ENCODE measurements at places on chromosomes 6 and 20.

- no peak for DNase-seq
Observed at GRCh38 chr20:46351357-46352058, 43.2 kb upstream of the CDH22 start.

GRCh38 chr20:22920898-22921297 lies 114.2 kb upstream of the SSTR4 start:
- DNase-seq: no peak

- no peak for DNase-seq
Observed at GRCh38 chr6:156683821-156684220, 93.4 kb upstream of the ARID1B start.

GRCh38 chr20:57656821-57657534 lies 36.8 kb upstream of the ZBP1 start:
- DNase-seq: no peak

DNA sequence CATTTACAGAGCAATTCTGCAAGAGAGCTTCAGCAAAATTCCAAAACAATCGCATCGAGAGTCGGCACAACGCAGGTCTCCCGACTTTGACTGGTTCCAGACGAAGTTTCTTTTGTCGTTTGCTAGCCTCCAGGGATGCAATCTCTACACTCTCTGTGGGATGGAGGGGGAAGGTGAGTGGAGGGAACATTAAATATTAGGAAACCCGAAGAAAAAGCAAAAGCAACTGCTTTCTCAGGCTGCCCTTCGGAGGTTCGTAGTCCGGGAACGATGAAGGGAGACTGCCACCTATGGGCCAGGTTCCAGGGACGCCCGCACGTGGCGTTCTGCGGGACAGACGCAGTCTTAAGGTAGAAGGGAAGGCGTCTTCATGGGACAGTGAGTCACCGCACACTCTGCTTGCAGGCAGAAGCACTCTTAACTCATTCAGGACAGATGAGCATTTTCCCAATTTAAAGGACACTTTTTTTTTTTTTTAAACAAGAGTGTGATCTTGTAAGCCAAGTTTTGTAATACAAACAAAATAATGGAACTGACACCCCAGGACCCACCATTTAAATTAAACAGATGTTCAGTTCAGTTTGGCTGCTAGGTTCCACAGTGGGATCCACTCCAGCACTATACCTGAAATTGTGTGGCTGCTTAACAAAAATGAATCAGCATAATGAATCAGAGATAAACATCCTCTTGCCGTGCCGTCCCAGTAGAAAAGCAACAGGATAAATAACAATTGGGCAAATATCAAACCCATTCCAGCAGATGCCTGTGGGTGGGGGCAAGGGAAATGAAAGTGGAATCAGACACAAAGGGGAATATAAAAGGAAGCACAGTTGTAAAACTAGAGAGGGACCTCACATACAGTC lies 65.8 kb upstream of the ARMC2 start:
- peak; percentile 73 for DNase-seq

- DNase-seq: no peak
Observed at GRCh38 chr6:149061930-149062329, 255.6 kb upstream of the TAB2 start.

DNA sequence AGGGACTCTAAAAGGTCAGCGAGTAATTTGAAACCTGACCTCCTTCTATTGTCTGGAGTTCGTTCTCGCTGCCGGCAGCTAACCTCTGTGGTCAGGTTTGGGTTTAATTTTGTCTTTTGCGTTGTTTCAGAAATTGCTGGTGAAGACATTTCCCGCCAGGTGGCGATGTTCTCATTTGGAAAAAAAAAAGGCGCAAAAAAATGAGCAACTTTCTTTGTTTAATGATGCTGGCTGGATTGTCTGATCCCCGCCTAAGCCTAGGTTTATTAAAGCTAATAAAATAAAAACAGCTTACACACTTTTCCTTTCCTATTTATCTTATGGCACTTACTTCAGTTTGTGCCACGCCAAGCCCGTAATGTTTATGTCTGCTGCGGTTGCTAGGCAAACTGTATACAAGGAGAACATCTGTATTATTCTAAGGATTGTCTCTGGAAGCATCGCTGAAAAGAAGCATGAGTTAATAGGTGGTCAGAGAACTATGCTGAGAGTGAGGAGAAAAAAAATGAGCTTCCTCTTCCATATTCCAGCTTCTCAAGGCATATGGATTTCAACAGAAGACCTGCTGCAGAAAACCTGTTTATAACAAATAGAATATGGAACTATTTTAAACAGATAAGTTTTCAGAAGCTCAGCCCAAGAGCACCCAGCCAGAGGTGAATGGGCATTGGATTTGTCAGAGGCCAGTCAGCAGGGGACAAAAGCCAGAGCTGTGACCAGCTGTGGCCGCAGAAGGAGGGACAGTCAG lies 205.7 kb downstream of the DOK5 start:
- DNase-seq: peak; percentile 44

DNA sequence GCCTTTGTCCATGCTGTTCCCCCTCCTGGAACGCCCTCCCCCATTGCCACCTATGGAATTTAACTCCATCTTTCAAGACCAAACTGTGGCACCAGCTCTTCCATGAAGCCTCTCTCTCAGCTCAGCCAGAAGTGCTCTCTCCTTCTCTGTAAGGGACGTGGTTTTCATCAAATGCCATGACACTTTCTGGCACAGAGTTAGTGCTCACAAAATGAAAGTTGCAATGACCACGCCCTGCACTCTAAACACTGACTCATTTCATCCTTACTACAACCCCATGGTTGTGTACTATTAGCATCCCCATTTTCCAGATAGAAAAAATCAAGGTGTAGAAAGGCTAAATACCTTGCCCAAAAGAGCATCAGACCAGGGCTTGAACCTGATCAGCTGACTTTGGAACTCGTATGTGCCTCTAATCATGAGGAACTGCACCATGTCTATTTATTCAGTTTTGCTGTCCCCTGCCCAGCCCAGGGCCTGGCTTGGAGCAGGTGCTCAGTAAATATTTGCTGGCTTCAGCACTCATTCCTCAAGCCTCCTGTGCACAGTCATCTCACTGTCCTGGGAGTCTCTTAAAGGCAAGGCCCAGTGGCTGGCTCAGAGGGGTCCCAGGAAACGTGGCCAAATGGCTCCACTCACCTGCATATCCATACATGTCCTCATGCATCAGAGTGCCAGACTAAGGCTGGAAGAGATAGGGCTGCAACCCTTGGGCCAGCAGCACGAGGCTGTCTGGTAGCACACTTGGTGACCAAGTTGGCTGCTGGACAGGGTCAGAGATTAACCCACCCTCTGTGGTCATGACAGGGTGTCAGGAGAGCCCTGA lies 77.9 kb downstream of the MRPL14 start:
- no peak for DNase-seq

DNA sequence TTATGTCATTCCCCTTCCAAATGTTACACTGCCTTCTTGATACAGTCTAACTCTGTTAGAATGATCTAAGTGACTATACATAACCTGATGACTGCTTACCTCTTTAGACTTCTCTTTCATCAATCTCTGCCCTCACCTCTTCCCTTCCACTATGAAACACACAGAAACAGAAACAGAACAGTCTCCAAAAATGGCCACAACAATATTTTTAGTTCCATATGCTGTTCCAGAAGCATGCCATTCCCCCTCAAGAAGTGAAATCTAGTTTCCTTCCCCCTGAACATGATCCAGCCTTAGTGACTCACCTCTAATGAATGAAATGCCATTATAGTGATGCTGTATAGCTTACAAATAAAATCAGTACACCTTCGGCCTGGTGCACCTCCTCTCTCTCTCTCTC lies 229.3 kb upstream of the TENT5A start:
- no peak for DNase-seq

GRCh38 chr20:63708301-63709148 lies 686 bp downstream of the ZGPAT start:
- no peak for DNase-seq

DNA sequence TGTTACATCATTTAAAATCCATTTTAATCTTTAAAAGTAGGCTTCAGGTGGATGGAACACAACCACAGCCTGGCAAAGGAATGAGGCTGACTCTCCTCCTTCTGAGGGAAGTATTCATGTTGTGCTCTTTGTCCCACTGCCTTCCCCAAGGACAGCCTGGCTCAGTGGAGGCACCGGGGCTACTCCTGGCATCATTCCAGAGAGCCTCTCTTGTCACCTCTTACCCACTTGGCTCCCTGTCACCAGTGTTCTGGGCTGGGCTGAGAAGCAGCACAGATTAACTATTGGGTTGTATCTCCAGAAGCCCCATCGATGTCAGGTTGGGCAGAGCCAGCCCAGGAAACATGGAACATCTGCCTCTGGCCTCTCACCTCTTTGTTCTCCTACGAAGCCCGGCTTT lies 10.7 kb upstream of the TP53INP2 start:
- no peak for DNase-seq

- no peak for DNase-seq
Observed at GRCh38 chr20:3728876-3729275, 3.6 kb upstream of the HSPA12B start.
